Left kidney (tissue), 8 donors: ENCODE measurements at places on chromosomes 13 and 19.
A peak's percentile ranks its signal among the peaks of the same experiment; 100 is the strongest.

- no peak for DNase-seq
Measured at GRCh38 chr13:42048342-42048683, at the start of gene DGKH. DGKH (plus strand) TSS chr13:42048648; CDS start chr13:42048774, 126 bp downstream.

DNA sequence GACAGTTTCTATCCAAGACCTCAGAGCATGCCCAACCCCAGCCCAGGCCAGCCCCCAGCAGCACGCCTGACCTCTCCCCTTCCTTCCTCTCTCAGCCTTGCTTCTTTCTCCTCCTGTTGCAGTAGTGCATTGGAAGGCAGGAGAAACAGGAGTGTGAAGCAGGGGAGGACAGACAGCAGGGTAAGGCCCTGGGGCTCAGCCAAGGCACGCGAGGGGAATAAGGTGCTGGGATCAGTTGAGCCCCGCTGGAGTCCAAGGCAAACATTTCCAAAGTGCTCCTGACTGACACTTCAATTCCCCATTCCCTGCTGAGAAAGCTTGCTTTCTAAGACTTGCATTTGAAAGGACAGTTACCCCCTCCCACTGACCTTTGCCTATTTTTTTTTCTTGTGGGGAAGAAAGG, 73.1 kb upstream of the OLFM4 start:
- no peak for DNase-seq

GRCh38 chr13:43572656-43573360, 214.0 kb downstream of the ENOX1 start:
- DNase-seq, result no peak

DNA sequence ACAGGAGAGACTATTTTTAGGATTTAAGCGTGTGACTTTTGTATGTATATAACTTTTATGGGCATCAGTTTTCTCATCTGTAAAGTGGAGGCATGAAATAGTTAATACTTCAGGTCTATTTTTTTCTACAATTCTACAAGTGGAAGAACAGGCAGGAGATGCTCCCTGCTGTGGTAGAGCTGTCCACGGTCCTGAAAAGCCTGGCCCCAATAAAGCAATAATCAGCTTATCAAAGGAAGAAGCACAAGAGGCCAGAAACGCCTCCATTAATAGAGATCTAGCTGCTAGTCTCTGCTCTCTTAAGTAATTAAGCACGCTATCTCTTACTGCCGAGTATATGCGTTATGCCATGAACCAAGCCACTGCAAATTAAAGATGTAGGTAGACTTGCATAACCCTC, 28.0 kb upstream of the WASF3 start:
- DNase-seq, result peak; percentile 66

DNA sequence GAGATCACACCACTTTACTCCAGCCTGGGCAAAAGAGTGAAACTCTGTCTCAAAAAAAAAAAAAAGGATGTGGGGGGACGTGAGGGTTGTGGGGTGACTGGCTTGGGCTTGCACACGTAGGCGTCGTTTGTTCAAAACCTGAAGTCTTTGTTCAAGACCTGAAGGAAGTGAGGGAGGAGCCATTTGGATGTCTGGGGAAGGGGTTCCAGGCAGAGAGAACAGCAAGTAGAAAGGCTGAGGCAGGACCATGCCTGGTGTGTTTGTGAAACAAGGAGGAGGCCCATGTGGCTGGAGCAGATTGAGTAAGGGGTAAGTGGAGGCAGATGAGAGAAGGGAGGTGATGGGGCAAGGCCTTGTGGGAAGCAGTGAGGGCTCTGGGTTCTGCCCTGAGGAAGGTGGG, 27.8 kb downstream of the PIN1 start:
- DNase-seq, result no peak

- no peak for DNase-seq
Measured at GRCh38 chr19:57473646-57474045, 3.7 kb downstream of the ZNF772 start.

DNA sequence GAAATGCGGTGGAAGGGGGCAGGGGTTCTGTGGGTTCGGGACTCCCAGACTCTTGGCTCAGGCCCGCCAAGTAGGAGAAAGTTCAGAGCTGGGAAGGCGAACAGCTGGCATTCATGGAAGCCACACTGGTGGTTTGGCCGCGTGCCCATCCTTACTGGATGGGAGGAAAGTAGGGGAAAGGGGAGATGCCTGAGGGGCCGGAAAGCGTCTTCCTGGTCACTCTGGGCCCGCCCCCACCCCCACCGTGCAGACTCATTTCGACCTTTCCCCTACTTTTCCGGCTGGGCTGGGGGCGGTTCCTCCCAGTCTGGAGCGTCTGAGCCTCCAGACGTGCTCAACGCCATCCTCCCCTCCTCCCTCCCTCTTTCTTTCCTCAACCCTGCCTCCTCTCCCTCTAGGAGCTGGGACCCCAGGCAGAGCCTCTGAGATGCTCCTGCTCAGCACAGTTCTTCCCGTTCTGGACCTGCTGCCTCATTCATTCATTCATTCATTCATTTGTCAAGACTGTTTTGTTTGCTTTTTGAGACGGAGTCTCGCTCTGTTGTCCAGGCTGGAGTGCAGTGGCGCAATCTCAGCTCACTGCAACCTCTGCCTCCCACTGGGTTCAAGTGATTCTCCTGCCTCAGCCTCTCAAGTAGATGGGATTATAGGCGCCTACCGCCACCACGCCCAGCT, 3.5 kb downstream of the ANGPTL4 start:
- DNase-seq, result peak; percentile 93

DNA sequence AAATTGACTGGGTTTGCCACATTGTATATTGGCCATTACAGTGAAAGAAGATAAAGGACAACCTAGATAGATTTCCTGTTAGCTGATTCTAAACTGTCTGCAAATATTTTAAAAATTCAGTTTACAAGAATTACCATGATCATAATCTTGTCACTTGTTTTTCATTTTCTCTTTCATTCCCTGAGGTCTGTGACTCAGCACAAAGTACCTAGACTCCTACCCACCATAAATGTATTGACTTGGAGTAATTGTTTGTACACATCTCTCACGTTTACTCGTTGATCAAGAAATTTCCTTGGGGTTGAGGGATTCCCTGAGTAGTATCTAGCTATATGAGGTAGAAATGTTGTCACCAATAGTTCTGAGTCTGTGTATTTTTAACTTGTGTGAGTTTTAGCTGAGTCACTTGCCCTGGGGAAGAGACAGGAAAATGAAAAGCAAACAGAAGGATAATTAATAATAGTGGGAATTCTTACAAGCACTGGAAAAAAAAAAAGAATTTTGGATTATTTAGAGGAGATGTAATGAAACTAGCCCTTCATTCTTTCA, 299.2 kb upstream of the DACH1 start:
- DNase-seq, result no peak

GRCh38 chr13:112974671-112975070, 5.7 kb downstream of the MCF2L start:
- DNase-seq, result no peak

DNA sequence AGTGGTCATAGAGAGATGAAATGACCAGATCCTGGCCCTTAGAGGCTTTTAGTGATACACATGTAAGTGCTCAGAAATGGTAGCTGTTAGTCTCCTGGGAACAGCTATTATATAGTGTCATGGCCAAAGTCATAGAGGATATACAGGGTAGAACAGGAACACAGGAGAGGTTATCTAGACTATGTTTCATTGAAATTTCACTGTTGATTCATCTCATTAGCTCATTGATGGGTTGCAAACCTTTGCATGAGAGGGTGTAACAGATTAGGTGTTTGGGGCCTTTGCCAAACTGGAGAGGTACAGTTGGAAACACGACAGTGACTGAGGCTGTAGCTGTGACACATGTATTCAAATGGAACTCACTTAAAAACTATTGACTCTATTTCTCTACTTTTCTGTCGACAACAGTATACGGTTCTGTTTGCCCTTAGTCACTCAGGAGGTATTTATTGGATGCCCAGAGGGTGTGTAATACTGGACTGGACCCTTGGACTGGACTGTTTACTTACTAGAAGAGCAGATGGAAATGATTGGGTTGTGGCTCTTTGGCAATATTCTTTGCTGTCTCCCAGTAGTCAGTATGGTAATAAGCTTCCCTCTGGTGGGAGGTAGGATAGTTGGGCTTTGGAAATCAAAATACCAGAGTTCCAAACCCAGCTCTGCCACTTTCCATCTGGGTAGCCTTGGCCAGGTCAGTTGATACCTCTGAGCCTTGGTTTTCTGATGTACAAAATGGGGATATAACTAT, 29.8 kb downstream of the ARHGAP35 start:
- DNase-seq, result no peak

DNA sequence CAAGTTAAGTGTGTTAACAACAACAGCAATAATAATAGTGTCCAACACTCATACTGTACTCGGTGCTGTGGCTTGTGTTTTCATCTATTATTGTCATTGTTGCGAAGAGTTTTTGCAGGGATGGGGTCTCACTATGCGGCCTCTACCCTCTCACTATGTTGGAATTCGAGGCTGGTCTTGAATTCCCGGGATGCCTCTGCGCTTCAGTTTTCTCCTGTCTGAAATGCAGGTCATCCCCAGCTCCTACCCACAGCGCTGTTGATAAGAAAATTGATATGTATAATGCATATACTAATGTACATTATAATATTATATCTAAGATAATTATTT, 4.9 kb upstream of the SBK3 start:
- DNase-seq, result no peak

- DNase-seq, result no peak
Measured at GRCh38 chr13:80469105-80469852, 128.4 kb upstream of the SPRY2 start.

- DNase-seq, result no peak
Measured at GRCh38 chr13:113400621-113401451, 36.9 kb upstream of the GRTP1 start.

DNA sequence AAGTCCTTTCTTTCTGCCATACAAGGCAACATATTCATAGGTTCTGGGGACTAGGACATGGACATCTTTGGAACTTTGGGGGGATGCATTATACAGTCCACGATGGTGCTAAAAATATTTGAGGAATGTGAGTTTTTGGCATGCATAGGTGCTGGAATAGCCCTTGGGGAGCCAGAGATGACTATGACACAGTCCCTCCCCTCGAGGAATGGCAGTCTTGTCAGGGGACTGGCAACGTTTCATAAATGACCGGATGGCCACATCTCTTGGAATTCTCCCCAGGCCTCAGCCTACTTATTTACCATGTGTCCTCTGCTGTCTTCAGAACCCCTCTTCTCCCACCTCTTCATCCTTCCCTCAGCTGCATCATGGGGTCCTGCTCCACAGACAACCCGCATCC, 13.6 kb downstream of the MEIOSIN start:
- no peak for DNase-seq

GRCh38 chr13:31980830-31981229, 50.7 kb upstream of the FRY start:
- DNase-seq, result no peak

- DNase-seq, result no peak
Measured at GRCh38 chr13:111166882-111167675, 52.0 kb downstream of the ARHGEF7 start.

- no peak for DNase-seq
Measured at GRCh38 chr13:44064357-44064756, 184.7 kb downstream of the LACC1 start.

GRCh38 chr19:34962687-34963572, 1.1 kb downstream of the ZNF792 start:
- DNase-seq, result peak; percentile 15
